ENCODE measurements at places on chromosomes 1 and 21.

- H3K27me3 ChIP-seq, result no peaks in the 10 kb centered on the region
- no peak for DNase-seq
- no peaks in the 10 kb centered on the region for H3K4me1 ChIP-seq
- H3K36me3 ChIP-seq, result no peaks in the 10 kb centered on the region
- no peak overlapping the region for H3K4me3 ChIP-seq
Measured at GRCh38 chr1:152873495-152873894, 4.6 kb upstream of the SMCP start.

DNA sequence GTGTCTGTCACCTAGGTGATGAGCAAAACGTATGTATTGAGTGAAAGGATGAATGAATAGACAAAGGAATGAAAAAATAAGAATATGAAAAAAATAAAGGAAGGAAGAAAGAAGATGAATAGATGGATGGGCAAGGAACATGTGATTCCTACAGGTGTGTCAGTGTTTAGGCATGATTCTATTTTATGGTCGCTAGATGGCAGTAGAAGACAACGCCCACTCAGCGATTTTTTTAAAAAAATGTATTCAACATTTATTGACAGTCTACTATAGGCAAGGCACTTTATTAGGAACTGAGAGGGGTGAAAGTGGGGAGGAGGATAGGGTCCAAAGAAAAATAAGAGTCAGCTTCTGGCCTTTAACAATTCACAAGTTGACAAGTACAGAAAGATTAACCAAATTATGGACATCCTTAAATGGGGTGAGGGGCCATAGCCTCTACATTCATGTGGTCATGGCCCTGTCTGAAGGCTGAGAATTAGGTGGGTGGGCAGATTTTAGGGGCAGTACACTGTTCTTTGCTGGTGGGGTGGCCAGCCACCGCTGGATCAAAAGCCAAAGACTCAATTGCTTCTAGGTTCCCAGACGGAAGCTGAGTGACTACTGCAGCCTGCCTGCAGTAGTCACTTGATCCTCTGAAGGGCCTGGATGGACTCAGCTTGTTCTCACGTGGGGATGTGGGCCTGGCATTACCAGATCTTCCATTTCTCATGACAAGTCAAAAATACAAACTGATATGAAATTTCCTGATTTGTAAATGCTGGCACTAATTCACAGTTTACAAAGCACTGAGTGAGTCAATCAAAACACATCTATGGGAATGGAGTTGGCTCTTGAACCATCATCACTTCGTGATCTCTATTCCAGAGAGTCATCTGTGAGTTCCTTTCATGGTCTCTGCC, 83.9 kb downstream of the FASLG start:
- no peak overlapping the region for H3K27ac ChIP-seq
- peaks cover 21% of the 10 kb centered on the region for H3K4me1 ChIP-seq
- H3K27me3 ChIP-seq, result no peaks in the 10 kb centered on the region
- DNase-seq, result no peak
- no peaks in the 10 kb centered on the region for H3K36me3 ChIP-seq

DNA sequence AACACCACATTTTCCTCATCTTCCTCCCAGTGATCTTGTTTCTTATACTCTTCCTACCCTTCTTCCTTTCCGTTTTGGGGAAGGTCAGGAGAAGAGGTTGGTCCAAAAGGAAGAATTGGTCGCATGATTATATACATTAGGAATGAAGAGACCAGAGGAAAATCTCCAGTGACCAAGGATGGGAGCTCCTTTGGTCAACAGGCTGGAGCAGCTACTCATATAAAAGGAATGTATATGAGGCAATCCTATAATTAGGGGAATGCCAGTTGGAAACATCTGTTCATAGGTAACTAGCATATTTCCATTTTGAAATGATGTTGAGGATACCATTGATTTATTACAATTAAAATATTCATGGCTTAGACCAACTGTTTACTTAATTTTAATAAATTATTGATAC, 114.5 kb downstream of the LRRC40 start:
- H3K4me3 ChIP-seq, result no peak overlapping the region
- no peak overlapping the region for H3K27ac ChIP-seq
- H3K36me3 ChIP-seq, result no peaks in the 10 kb centered on the region
- DNase-seq, result no peak

- no peaks in the 10 kb centered on the region for H3K4me1 ChIP-seq
- DNase-seq, result no peak
- H3K27me3 ChIP-seq, result no peaks in the 10 kb centered on the region
- H3K4me3 ChIP-seq, result no peak overlapping the region
Measured at GRCh38 chr1:36760081-36760480, 274.2 kb downstream of the GRIK3 start.

- H3K4me3 ChIP-seq, result no peak overlapping the region
- no peaks in the 10 kb centered on the region for H3K36me3 ChIP-seq
- H3K4me1 ChIP-seq, result no peaks in the 10 kb centered on the region
Measured at GRCh38 chr1:203990118-203990517, 82.8 kb upstream of the SOX13 start.

All from sigmoid colon (tissue), 7 donors.